Renal cortical epithelial cell (primary cell): ENCODE measurements at places on chromosomes 12 and 14. TPM values are rescaled to one million over a fixed set of nuclear protein-coding genes. Genes with fewer than 3 reads are reported as not detected.

Gene CMA1
- total RNA-seq = not detected in 2 replicates

Gene FAM181A
- not detected in 2 replicates for total RNA-seq

Gene PSMB11
- total RNA-seq = not detected in 2 replicates

Gene VPS37B
- total RNA-seq = 14.1 and 25.8 TPM in 2 replicates

Gene GALNT9
- 0.35 and 4.2 TPM in 2 replicates for total RNA-seq

Gene AQP6
- total RNA-seq = not detected in 2 replicates

Gene KCNC2
- under 0.01 TPM in 1 of 2 replicates, not detected in the other for total RNA-seq
